Activated naive CD4-positive, alpha-beta T cell treated with anti-CD3 and anti-CD28 coated beads, Interleukin-2, amount 50 U/mL, for 16 hours (primary cell): ENCODE measurements at places on chromosomes 3 and 15.
A peak's percentile ranks its signal among the peaks of the same experiment; 100 is the strongest.

GRCh38 chr15:41915255-41915994 lies 21.6 kb upstream of the SPTBN5 start:
- no peak for DNase-seq

DNA sequence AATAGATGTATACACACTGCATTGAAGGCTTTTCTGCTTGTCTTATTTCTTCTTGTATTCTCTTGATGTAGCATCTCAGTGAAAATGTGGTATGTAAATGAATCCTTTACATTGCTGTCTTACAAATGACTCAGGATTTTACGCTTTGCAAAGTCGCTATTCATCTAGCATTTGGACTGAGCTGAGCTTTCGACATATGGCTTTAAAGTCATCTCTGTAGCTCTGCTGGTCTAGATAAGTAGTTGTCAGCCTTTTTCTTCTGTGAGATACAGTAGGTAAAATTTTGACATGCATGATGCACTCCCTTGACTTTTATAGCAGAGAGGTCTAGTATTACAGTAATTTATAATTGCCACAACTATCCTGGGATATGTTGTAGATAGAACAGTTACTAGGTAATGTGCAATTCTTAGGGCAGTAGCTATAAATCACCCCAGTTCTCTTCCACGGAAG lies 16.8 kb downstream of the MEF2A start:
- DNase-seq, result no peak

GRCh38 chr3:152148579-152148978 lies 120.2 kb upstream of the MBNL1 start:
- no peak for DNase-seq

DNA sequence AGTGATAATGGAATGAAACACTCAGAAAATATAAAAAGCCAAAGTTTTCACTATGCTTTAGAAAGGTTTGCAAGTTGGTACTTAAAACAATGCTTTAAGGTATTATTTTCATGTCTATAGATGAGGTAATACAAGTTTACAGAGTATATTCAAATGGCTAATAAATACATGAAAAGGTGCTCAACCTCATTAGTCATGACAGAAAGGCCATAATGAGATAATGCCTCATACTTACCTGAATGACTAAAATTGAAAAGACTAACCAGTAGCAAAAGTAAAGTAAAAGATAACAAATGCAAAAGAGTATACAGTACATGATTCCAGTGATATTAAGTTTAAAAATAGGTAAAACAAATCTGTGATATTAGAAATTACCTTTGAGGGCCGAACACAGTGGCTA lies 163.8 kb downstream of the SUCLG2 start:
- no peak for DNase-seq

DNA sequence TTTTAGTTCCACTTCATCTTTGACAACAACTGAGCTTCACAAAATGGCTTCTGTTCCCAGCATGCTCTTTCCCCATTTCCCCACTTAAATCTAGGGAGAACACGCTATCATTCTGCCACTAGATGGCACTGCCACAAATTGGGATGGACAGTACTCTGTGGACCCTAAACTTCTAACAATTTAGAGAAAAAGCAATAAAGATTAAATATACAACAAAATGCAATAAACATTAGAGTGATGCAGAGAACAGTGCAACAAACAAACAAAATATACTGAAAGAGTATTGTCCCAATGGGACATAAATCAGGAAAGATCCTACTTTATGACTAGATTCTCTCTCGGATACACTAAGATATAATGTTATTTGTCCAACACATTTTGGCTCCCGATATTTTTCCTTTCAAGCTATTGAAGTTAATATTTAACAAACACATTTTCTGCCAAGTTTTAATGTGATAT lies 169.7 kb upstream of the TMCO5A start:
- DNase-seq, result peak; percentile 16

DNA sequence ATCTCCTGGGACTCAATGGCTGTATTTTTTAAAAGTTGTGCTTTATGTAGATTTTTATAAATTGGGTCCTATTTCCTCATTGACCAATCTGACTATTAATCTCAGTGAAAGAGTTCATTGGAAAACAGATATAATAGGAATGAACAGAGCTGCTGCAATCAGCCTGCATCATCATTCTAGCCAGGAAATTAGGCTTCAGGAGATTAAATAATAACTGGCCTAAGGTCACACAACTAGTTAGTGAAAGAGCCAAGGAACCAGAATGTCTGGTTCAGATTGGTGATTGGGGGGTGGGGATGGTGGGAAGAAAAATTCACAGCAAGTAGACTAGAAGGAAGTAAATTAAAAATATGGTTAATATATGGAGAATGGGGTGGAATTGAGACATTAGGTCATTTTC lies 180.9 kb upstream of the ROPN1 start:
- DNase-seq, result no peak

GRCh38 chr3:120550546-120550945 lies 45.6 kb upstream of the NDUFB4 start:
- no peak for DNase-seq
